ENCODE measurements at places on chromosomes 7 and 10. TPM values are rescaled to one million over a fixed set of nuclear protein-coding genes. Genes with fewer than 3 reads are reported as not detected.

The REEP3 gene
- 16.7 TPM for total RNA-seq

The STEAP1 gene
- not detected for total RNA-seq

The NKX2-3 gene
- total RNA-seq = not detected

The LLCFC1 gene
- not detected for total RNA-seq

The ADRA2A gene
- total RNA-seq = not detected

The GFRA1 gene
- not detected for total RNA-seq

The TFPI2 gene
- total RNA-seq = not detected

GRCh38 chr10:105702211-105702610, 1061.1 kb downstream of the SORCS3 start:
- DNase-seq = no peak

GRCh38 chr10:72024596-72024995, 60.4 kb downstream of the CHST3 start:
- DNase-seq = no peak

DNA sequence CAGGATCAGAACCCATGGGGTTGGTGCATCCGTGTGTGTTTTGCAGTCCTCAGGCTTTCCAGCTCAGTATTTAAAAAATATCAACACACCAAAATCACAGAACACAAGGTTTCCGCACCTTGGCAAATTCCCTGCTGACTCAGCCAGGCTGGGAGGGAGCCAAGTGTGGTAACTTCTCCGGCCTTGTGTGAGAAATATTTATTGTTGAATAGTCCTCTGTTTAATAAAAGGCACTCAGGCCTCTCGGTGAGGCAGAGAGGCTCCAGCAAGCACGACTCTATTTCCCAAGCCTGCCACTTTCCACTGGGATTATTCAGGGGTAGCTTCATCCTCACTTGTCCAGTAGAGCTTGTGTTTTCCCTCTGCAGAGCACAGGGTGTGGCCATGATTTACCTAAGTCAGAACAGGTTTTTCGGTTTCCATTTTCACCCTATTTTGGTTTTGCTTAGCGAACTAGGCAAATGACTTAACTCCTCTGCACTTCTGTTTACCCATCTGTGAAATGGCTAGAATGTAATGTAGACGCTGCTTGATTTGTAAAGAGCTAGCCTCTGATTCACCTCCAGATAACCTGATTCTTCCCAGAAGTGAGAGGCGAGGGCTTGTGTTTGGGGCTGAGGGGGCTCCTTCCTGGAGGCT, 13.0 kb upstream of the CHST15 start:
- no peak for DNase-seq

GRCh38 chr10:125060482-125060825, 99.9 kb downstream of the CTBP2 start:
- no peak for DNase-seq

- no peak for DNase-seq
These were observed 62.7 kb downstream of the MAD1L1 start for GRCh38 chr7:2169923-2170575.

DNA sequence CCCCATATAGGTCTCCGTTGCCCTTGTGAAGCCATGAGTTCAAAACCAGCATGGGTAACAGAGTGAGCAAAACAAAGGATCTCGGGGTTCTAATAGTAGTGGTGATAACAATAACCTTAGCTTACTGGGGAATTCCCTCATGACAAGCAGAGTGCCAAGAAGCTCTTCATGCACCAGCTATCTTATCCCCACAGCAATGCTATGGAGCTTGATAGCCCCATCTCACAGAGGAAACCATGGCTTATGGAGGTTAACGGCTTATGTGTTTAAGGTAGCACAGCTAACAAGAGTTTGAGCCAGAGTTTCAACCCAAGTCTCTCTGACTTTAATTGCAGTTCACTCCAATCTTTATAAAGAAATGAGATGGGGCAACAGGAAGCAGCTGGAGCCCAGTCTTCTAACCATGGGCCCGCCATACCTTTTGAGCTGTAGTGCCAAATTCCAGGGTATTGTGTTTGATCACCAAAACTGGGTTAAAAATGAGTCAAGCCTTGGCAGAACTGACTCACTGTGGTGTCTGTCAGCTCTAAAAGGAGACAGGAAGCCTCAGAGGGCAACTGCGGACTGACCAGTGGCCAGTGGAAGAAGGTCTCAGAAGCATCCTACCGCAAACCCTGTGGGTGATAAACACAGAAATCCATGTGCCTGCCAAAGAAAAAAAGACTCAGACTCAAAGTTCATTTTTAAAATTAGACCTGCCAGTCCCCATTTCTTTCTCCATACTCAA, 16.5 kb upstream of the PLAU start:
- no peak for DNase-seq
